C1 segment of cervical spinal cord (tissue), 14 donors: ENCODE measurements at places on chromosomes 6 and 20.

GRCh38 chr6:162372106-162372505, 355.5 kb downstream of the PRKN start:
- DNase-seq = no peak

DNA sequence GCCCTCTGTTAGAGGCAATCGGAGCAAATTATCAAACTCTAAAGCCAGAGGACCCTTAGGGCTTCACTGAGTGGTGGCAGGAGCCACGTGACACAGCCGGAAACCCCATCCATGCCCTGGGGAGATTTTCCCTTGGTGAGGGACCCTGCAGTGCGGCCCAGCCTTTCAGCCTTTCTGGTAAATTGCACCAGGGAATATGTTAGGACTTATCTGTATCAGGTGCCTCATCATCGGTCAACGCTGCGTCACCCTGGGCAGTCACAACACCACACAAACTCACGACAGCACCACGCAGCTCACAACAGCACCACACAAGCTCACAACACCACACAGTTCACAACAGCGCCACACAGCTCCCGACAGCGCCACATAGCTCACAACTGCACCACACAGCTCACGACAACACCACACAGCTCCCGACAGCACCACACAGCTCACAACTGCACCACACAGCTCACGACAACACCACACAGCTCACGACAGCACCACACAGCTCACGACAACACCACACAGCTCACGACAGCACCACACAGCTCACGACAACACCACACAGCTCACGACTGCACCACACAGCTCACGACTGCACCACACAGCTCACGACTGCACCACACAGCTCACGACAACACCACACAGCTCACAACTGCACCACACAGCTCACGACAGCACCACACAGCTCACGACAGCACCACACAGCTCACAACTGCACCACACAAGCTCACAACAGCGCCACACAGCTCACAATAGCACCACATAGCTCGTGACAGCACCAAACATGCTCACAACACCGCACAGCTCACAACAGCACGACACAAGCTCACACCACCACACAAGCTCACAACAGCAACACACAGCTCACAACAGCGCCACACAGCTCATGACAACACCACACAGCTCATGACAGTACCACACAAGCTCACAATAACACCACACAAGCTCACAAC, 199.0 kb downstream of the DLL1 start:
- DNase-seq = no peak

DNA sequence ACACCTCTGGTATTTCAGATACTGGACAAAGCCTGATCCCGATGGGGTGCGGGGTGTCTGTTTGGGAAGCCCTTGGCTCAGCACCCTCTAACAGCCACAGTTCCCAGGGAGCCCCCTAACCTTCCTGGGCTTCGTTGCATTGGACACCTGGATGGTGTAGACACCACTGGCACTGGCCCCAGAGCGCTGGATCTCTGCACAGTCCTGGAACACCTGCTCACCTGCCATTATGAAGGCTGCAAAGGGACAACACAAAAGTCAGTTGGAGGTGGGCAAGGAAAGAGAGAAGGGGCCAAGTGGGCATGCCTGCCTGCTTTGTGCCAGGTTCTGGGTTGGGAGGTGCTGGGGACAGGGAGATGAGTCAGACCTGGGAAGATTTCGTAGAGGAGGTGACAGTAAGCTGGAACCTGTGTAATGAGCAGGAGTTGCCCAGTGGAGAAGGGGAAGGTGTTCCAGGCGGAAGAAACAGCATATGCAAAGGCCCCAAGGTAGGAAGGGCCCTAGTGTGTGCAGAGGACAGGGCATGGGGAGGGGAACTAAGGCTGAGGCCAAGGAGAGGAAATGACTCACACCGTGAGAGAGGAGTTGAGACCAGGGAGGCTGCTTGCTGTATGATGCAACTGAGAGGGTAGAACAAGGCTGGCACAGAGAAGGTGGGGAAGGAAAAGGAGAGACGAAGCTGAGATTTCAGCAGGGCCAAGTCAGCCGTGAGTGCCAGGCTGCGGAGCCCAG, 34.9 kb downstream of the ANGPT4 start:
- DNase-seq = no peak

GRCh38 chr6:133169901-133170300, 71.3 kb upstream of the EYA4 start:
- no peak for DNase-seq

- no peak for DNase-seq
These were observed 2.9 kb upstream of the BPIFB1 start for GRCh38 chr20:33280000-33280680.

GRCh38 chr20:3874194-3874844, 14.9 kb upstream of the PANK2 start:
- DNase-seq = no peak

DNA sequence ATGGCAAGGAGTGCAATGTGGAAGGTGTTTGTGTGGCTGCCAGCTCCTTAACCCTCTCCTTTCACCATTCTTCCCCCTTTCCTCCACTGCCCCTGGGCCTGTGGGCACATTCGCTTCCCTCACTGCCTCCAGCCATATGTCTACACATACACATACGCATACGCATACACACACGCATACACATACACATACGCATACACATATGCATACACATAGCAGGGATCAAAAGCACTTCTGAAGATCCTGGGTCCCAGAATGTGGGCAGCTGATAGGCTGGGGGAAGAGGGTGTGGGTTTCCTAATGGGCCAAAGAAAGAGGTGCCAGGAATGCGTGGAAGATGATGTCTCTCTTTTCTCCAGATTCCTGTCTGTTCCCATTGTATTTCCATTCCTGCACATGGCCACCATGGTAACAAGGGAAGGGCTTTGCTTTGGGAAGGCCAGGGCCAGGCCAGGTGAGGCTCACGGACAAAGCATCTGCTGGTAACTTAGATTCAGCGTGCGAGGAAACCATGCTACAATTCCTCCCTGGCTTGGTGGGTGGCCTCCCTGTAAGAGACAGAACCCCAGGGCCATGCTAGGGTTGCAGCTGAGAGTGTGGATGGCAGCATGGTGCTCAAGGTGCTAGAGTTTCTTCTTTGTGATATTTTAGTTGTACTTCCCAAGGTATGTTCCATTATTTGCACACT, 44.8 kb upstream of the GTSF1L start:
- no peak for DNase-seq

DNA sequence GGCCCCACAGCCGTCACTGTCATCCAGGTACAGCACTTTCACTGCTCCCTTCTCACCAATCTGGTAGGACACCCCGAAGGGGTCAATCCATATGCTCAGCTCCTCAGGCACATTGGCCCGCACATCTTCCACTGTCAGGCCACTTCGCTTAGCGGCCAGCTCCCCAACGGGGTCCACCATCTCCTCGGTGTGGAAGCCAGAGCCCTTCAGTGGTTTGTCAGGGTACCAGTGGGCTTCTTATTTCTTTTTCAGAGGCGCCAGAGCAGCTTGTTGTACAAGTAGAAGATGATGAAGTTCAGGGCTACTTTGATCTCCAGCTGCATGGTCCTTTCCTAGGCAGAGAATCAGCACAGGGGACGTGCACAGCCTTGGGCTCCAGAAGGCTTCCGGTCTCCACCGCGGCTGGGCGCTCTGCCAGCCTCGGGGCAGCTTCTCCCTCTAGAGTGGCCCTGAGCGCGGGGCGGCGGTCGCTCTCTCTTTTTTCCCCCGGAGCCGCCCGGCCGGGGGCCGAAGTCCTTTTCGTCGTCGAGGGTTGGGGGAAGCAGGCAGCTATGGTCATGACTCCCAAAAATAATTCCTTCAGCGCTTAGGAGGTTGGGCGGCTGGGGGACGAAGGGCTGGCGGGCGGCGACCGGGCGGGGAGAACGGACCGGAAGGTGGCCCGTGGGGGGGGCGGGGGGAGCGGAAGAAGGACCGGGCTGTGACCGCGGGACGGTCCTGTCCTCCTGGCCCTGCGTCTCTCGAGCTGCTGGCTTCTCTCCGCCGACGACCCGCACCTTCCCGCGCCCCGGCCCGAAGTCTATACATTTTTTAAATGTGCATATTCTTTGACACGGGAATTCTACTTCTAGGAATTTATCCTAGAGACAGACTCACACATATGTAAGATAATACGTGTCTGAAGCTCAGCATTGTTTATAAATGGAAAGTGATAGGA, 6.5 kb upstream of the ZSCAN9 start:
- DNase-seq = peak; percentile 51

DNA sequence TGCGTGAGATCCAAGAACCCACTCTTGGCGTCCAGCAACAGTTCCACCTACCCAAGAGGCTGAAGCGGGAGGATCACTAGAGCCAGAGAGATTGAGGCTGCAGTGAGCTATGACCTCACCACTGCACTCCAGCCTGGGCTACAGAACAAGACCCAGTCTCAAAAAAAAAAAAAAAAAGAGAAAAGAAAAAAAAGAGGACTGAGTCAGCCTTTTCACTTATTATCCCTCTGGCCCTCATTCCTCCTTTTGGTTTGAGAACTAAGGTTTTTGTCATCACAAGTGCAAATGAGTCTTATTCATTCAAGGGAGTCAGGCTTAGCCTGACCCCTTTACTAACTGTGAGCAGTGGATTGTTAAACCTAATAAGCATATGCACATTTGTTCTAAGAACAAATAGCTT, 37.9 kb upstream of the JARID2 start:
- no peak for DNase-seq

- no peak for DNase-seq
These were observed 476.8 kb upstream of the AGPAT4 start for GRCh38 chr6:161750686-161751085.

GRCh38 chr6:7392402-7392801, 2.8 kb downstream of the RIOK1 start:
- no peak for DNase-seq

- no peak for DNase-seq
These were observed at the start of gene MYL9 for GRCh38 chr20:36541227-36541767. TSS of gene MYL9 (plus strand) at chr20:36541519. CDS start at chr20:36544885, 3,366 bp downstream.

GRCh38 chr6:28900577-28901256, 23.1 kb downstream of the TRIM27 start:
- no peak for DNase-seq

DNA sequence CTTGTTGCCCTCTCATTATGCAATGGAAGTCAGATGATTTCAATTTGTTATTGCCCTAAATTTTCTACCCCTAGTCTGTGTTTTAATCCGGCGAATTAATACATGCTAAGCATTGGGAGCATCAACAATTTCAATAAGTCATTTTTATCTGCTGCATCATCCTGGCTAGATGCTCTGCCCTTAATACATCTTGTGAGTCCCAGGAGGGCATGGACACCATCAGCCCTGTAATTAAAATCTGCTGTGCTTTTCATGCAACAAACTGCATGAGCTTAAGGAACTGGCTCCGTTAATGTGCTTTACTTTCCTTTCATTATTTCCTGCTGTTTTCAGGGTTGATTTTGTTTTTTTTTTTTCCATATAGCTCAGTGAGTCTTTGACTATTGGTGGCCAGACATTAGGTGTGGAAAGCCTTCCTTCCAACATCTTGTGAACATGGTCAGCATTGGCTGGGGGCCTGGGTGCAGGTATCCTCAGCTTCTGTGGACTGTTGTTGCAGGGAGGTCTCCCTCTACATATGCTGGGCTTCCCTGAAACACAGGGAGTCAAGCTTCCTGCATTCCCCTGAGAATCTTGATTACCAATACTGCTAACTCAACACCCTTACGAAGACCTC, 8.5 kb upstream of the PBOV1 start:
- no peak for DNase-seq

GRCh38 chr6:26224940-26225847, 138.0 kb downstream of the HFE start:
- DNase-seq = no peak
